Fibroblast of skin of abdomen (primary cell): ENCODE measurements at places on chromosomes 6 and 20.

DNA sequence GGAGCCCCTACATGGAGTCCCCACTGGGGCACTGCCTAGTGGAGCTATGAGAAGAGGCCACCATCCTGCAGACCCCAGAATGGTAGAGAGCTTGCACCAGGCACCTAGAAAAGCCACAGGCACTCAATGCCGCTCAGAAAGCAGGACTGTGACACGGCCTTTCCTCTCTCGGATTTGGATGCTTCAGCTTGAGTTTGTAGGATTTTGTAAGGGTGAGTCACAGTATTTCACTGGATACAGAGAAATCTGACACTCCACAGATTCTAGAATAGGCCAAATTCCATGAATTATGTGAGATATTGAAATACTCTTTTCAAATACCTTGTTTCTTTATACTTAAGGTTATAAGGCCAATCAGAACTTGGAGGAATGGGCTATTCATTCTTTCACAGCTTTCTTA is 424.5 kb downstream of the HTR1B start:
- DNase-seq, result peak; percentile 69

GRCh38 chr6:115570331-115570730 is 490.4 kb downstream of the FRK start:
- peak; percentile 71 for DNase-seq

DNA sequence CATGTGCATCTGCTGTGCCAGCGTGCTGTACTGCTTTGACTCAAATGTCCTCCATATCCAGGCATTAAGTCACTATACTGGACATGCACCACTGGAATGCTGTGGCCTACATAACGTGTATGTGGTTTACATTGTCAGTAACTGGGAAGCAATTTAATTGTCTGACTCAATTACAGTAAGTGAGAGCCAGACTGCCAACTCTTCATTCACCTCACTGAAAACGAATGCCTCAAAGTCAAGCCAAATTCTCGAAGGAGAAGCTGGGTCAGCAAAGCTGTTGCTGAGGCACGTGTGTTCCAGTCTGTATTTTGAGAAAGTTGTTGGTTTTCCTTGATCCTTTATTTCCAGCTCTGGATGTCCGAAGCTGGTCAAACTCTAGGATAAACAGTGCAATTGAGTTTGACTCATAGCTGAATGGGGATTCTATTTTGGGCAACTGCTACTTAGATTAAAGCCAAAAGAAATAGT is 534.3 kb downstream of the COL12A1 start:
- DNase-seq, result peak; percentile 99

DNA sequence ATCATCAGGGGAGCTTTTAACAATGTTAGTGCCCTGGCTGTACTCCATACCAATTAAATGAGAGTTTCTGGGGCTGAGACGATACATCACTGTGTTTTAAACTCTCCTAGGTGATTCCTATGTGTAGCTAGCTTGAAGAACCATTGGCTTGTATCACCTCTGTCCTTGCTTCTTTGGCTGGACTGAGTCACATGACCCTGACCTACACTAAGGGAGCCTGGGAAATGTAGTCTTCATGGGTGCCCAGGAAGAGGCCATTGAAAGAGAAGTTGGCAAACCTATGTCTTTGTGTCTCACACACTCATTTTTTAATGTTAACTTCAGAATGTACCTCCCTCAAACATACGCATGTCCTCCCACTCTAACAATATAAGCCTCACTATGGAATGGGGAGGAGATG is 506.6 kb downstream of the DHX35 start:
- DNase-seq, result no peak

GRCh38 chr20:8301655-8302054 is 169.6 kb downstream of the PLCB1 start:
- DNase-seq, result no peak

DNA sequence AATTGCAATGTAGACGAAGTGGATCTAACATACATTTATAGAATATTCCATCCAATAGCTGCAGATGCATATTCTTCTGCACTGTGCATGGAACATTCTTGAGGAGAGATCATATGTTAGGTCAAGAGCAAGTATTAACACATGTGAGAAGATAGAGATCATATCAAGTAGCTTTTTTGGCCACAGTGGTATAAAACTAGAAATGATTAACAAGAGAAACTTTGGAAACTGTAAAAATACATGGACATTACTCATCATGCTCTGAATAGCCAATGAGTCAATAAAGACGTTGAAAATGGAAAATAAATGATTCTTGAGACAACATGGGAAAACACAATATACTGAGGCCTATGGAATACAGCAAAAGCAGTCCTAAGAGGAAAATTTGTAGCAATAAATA is 94.2 kb downstream of the STXBP5 start:
- no peak for DNase-seq

DNA sequence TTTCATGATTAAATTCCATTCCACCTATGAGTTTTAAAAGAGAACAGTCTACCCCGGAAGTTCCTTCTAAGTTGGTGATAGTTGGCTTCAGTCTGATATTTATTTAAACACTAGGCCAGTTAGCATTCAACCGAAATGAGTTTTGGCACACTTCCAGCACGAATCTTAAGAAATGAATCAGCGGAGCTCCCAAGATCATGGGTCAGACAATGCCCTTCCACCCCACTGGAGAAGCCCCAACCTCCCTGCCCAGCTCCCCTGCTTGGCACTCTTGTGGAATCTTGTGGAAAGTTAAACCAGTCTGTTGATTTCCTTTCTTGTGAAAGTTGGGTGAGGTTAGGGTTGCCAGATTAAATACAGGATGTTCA is 64.3 kb downstream of the MKKS start:
- no peak for DNase-seq

GRCh38 chr20:63682384-63683139 is 13.9 kb upstream of the TNFRSF6B start:
- peak; percentile 96 for DNase-seq

- peak; percentile 92 for DNase-seq
These were observed 62.4 kb downstream of the FAM229B start for GRCh38 chr6:112149719-112150263.

GRCh38 chr6:120604510-120604909 is 729.8 kb downstream of the TBC1D32 start:
- DNase-seq, result no peak

- no peak for DNase-seq
These were observed 154.0 kb upstream of the MANEA start for GRCh38 chr6:95423331-95423730.

- peak; percentile 78 for DNase-seq
These were observed 11.2 kb upstream of the MMP24 start for GRCh38 chr20:35215066-35215956.

GRCh38 chr6:141552031-141552430 is 580.7 kb upstream of the GJE1 start:
- no peak for DNase-seq

DNA sequence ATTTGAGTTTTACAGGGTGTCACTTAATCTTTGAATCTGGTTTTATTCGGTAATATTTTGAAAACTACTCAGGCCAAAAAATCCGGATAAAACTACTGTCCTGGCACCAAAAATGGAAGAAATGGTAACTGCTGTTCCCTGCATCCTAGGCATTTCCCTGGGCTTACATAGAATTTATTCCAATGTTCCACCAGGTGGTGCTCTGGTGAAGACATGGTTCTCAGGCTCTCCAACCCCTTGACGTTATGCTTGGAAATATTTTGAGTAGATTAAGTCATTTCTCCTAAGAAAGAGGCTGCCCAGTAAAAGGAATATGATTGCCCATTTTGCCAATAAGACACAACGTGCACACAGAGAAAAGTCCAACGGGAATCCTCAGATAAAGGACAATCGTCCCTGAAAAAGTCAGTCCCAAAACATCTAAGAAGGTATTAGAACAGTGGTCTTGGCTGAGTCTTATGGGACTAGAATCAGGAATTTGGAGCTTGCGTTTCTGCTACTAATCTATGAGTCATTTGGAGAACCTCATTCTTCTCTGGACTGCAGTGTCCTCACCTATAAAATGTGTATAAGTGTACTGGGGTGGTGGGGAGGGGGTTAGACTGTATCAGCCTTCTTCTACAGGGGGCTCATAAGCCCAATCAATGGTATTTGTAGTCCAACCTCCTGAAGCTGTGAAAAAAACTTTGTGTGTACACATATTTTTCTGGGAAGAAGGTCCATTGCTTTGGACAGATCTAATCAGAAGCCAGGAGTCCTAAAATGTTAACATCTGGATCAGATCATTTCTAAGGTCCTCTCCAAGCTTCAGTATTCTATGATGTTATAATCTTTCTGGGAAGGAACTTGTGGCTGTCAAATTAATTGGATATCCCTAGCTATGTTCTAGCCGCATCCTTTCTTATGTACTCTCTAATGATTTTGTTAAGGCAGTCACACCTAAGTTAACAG is 131.0 kb upstream of the BMP2 start:
- DNase-seq, result peak; percentile 44

DNA sequence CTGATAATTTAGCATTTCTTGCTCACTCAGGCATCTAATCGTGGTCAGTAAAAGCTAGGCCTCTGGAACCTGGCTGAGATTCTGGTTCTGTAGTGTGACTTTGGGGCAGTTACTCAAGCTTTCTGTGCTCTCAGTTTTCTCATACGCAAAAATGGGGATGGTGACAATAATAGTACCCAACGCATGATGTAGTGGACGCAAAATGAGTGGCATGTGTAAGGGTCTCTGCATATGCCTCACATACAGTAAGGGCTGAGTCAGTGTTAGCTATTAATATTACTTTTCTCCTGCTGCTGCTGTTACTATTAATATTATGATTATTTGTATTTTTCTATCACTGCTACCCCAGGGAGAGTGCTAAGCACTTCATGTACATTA is 686 bp downstream of the GINS1 start:
- no peak for DNase-seq

GRCh38 chr6:138263963-138264362 is 45.7 kb upstream of the PBOV1 start:
- DNase-seq, result no peak

DNA sequence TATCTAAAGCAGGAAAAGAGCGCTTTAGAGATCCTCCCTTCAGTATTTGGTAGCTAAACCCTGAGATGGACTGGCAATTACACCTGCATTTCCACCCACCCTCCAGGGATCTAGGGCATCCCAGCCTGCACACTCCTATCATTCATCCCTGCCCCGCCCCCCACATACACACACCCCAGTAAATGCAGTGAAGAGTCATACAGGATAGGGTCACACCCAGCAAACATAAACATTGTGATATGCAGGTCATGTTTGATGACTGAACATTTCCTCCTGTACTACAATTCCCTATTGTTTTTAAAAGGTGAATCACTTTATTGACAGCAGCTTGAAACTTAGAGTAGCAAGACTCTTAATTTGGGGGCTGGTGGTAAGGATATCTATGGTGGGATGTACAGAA is 112.9 kb downstream of the FOXO3 start:
- DNase-seq, result no peak

- no peak for DNase-seq
These were observed 177.3 kb downstream of the CARMIL1 start for GRCh38 chr6:25456249-25457040.

- no peak for DNase-seq
These were observed 5.7 kb upstream of the NECAB3 start for GRCh38 chr20:33679758-33680485.

DNA sequence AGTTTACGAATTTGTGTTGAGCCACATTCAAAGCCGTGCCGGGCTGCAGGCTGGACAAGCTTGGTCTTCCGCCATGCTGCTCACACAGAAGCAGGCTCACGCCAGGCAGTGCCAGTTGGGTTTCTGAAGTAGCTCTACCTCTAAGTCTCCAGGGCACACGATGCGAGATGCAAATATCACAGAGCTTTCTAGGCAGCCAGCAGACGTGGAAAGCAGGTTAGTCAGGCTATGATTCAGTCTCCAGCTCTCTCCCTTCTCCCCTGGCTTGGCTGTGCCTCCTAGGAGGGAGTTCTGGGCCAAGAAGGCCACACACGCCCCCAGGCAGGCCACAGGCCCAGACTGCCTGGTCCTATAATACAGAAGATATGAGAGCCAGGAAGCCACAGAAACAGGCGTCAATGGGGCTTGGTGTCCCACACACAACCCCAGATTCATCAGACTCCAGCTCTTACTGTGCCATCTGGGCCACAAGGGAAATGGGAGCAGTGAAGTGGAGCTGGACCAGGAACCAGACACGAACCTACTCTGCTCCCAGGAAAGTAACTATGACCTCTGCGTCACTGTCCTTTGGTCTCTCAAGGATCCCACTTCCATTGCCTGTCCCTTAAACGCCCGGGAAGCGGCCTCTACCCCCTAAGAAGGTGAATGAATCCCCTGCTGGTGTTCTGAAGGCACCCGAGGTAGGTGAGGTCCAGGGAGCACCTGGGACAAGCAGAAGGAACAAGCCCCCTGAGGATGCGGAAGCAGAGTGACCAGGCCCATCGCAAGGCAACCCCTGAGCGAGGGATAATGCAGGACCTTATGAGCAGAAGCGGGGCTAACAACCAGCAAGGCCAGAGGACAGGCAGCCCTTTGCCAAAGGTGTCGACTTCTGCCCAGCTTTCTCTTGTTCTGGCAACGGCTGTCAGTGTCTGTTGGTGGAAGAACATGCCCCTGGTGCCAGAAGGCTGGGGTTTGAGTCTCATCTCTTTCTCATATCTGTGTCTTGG is 61.2 kb downstream of the GFOD1 start:
- peak; percentile 40 for DNase-seq

- DNase-seq, result no peak
These were observed 106.7 kb upstream of the FLRT3 start for GRCh38 chr20:14444106-14444505.

GRCh38 chr6:132017942-132018341 is 66.8 kb upstream of the CCN2 start:
- DNase-seq, result peak; percentile 12

DNA sequence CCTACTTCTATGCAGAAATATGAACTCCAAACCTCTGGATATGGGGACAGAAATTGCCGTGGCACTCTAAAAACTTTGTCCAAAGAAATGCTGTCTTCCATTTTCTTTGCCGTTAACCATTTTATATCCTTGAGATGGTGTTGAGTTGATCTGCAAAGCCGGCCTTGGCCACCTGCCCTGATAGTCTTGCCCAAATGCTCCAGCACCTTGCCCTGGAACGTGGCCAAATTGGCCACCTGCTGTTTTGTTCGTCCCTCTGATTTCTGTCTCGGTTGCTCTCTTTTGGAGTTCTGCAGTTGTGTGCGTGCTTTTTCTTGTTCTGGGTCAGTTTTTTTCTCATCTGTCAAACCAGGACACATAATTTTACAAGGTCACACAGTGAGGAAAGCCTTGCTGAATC is 239.7 kb upstream of the GMDS start:
- DNase-seq, result no peak

- DNase-seq, result no peak
These were observed 18.5 kb upstream of the FAM184A start for GRCh38 chr6:119096721-119097565.

- DNase-seq, result no peak
These were observed 10.5 kb upstream of the MLN start for GRCh38 chr6:33813990-33814985.
